ENCODE measurements at places on chromosomes 11 and 22. TPM values are rescaled to one million over a fixed set of nuclear protein-coding genes. Genes with fewer than 3 reads are reported as not detected.

Gene OR5T3
- total RNA-seq, result not detected

Gene SLCO2B1
- not detected for total RNA-seq

Gene ZNF214
- total RNA-seq, result not detected

Gene POU2AF3
- total RNA-seq, result not detected

Gene OR10G7
- not detected for total RNA-seq

Gene MMP10
- total RNA-seq, result not detected

Gene CASP5
- total RNA-seq, result not detected

Gene CRYBA4
- total RNA-seq, result not detected

Gene PHOX2A
- total RNA-seq, result not detected

Gene STK33
- 0.62 TPM for total RNA-seq

Gene VSIG10L2
- total RNA-seq, result not detected

Gene SLC22A25
- not detected for total RNA-seq

Data from T-helper 17 cell (primary cell).